ENCODE measurements at places on chromosomes 12 and 14. TPM values are rescaled to one million over a fixed set of nuclear protein-coding genes. Genes with fewer than 3 reads are reported as not detected.

Gene B3GNT4
- total RNA-seq: not detected

Gene KSR2
- total RNA-seq: 1.5 TPM

Gene IL22
- total RNA-seq: not detected

Gene ALDH1L2
- 90.9 TPM for total RNA-seq

Gene RBP5
- total RNA-seq: 2.0 TPM

Gene RAB35
- total RNA-seq: 23.0 TPM

- no peaks in the 10 kb centered on the region for H3K27me3 ChIP-seq
- H3K4me1 ChIP-seq: no peaks in the 10 kb centered on the region
- no peak overlapping the region for H3K27ac ChIP-seq
- no peak for DNase-seq
- no peaks in the 10 kb centered on the region for H3K36me3 ChIP-seq
Measured at GRCh38 chr14:74636424-74637177, 24.6 kb upstream of the LTBP2 start.

DNA sequence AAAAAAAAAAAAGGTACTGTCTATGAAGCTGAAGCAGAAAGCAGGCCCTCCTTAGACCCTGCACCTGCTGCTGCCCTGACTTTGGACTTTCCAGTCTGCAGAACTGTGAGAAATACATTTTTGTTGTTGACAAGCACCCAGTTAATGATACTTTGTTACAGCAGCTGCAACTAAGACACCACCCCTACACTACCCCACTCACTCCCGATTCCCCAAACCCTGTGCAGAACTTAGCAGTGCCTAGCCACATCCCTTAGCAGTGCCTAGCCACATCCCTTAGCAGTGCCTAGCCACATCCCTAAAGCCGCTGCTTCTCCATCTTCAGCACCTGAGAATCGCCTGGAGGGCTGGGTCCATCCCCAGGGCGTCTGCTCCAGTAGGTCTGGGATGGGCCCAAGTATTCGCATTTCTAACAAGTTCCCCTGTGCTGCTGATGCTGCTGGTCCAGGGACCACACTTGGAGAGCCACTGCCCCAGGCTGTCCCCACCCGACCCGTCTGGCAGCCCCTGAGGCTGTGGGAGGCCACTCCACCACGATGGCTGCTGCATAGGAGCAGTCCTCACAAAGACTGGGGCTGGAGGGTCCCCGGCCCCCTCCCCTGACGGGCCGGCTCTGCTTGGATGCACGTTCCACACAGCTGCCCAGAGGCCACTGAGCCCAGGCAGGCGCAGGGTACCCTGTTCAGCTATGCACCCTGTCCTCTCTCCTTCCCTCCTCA is 10.8 kb upstream of the PPP1R13B start:
- H3K27ac ChIP-seq: no peak overlapping the region
- no peak for DNase-seq
- peaks cover 14% of the 10 kb centered on the region for H3K4me1 ChIP-seq
- H3K36me3 ChIP-seq: no peaks in the 10 kb centered on the region
- H3K27me3 ChIP-seq: no peaks in the 10 kb centered on the region

- H3K4me3 ChIP-seq: no peak overlapping the region
- peaks cover 20% of the 10 kb centered on the region for H3K4me1 ChIP-seq
- H3K36me3 ChIP-seq: no peaks in the 10 kb centered on the region
- H3K27me3 ChIP-seq: no peaks in the 10 kb centered on the region
- DNase-seq: no peak
Measured at GRCh38 chr12:112328456-112329124, 53.6 kb downstream of the HECTD4 start.

DNA sequence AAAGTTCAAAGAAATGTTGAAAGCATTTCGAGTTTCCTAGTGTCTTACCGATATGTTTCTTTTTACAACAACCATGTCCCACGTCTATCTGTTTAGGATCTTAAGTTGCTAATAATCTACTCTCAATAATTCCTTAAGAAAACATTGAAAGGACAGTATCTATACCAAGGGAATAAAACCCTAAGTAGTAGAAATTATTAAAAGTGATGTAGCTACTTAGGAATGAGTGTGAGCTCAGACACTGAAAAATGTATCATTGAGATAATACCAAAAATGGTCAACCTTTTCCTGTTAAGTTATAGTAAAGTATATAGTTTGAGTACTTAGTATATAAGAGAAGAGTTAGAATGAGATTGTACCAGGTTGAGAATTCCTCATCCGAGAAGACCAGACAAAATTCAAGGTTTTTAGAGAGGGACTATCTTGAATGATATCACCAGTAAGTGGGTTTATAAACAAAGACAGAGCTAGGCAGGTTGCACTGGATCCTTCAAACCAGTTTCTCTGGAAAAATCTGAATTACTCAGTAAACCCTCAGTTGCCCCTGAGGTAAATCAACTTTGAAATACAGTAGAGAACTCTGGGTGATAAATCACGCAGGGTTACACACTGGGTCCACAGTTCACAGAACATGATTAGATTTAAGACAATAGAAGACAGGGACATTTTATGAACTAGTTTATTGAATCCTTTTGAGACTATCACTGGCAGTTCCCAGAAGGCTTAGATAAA is 96.8 kb downstream of the ERGIC2 start:
- H3K4me1 ChIP-seq: no peaks in the 10 kb centered on the region
- H3K27ac ChIP-seq: no peak overlapping the region
- no peak for DNase-seq
- H3K27me3 ChIP-seq: no peaks in the 10 kb centered on the region

DNA sequence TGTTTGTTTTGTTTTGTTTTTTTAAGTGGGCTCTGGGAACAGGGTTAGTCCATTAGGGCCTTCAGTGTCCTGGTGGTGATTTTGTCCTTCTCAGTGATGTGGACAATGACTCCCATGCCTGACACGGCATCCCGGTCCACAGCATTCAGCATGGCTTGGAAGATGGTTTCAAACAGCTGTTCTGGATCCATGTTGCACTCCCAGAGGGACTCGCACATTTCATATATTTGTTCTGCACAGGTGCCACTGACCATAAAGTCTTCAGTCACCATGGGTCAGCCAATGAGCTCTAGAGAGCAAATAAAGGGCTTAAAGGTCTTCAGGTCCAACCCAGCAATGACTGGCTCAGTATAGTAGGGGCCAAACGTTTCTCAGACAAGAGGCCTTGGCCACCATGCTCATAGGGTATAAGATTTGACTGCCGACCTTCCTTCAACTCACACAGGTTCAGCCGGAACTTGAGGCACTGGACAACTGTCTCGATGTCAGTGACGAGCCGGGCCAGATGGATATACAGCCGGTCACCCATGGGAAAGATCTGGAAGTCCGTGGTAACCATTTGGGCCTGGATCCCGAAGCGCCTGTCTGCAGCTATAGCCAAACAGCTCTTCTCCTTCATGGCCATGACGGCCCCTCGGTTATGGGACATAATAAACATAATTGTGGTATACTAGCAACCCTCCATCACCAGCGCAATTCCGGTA is 18.0 kb downstream of the OR10P1 start:
- H3K4me3 ChIP-seq: no peak overlapping the region
- H3K4me1 ChIP-seq: no peaks in the 10 kb centered on the region
- H3K36me3 ChIP-seq: no peaks in the 10 kb centered on the region
- DNase-seq: no peak
- no peaks in the 10 kb centered on the region for H3K27me3 ChIP-seq
- no peak overlapping the region for H3K27ac ChIP-seq

Measured in pancreas (tissue), 10 donors.